Stimulated activated CD4-positive, alpha-beta T cell treated with anti-CD3 and anti-CD28 coated beads, Interleukin-12 subunit alpha, Interleukin-12 subunit beta, amount 100 ng/mL, for 24 hours (primary cell): ENCODE measurements at places on chromosomes 5 and 9.

- DNase-seq, result no peak
Observed at GRCh38 chr5:7676455-7676854, 174.5 kb downstream of the CFAP90 start.

DNA sequence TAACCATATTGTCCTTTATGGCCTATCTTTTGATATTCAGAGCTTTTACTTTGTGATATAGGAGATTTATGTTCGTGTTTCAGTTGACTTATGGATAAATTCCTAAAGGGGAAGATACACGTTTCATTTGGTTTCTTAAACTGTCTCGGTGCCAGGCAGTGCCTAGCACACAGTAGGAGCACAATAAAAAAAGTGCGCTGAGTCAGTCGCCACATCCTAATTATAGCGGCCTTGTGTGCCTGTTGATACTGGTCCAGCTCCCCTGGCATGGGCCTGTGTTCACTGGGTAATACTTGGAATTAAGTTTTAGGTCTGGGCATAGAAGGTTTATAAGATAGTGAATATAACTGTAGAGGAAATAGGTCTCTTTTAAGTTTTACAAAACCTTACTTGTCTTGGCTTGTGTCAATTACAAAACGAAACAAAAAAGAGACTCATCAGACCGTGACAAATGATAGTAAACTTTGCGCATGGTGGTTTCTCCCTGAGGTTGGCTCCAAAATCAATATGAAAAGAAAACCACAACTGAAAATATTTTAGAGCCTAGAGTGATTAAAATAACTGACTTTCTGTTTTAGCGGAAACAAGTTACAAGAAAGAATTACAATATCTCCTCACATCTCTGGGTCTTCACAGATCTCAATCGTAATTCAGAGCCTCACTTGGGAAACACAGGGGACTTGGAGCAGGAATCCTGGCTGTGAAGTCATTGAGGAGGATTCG is 84.8 kb downstream of the MVB12B start:
- no peak for DNase-seq

DNA sequence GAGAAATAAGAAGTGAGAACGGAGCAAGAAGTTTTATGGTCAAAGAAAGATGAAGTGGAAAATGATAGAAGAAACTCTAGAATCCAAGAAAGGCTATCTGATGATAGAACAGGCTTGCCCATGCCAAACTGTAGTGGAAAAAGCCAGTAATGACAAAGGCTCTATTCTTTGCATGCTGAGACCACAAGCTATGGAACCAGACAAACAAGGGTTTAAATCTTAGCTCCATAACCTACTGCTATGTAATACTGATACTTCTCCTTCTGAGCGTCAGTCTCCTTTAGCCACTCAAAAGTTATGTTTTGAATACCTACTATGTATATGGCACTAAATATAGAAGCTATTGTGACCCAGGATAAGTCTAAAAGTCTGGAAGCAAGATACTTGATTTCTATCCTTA is 51.2 kb upstream of the TRIM32 start:
- DNase-seq, result no peak

DNA sequence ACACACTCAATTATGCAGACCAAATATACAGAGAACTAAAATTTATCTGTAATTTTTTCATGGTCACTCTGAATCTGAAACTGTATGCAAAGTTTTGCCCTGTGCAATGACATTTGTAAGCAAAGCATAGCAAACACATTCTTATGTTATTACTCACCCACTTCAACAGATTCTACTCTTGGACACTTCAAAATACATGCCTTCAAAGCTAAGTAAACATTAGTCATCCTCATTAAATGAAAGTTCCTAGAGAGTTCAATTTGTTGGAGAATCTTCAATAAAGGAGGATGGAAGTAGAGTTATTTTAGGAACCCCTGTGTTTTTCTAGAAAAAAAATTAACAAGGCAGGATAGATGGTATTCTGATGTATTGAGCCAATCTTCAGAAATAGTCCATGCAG is 639.7 kb upstream of the C9orf72 start:
- no peak for DNase-seq

- DNase-seq, result no peak
Observed at GRCh38 chr5:1997640-1998347, 115.1 kb upstream of the IRX4 start.

GRCh38 chr9:9846557-9846956 is 766.2 kb downstream of the PTPRD start:
- DNase-seq, result no peak

- DNase-seq, result no peak
Observed at GRCh38 chr5:149045089-149045460, 17.8 kb downstream of the SH3TC2 start.

- no peak for DNase-seq
Observed at GRCh38 chr5:145465474-145466263, 369.5 kb downstream of the PRELID2 start.

DNA sequence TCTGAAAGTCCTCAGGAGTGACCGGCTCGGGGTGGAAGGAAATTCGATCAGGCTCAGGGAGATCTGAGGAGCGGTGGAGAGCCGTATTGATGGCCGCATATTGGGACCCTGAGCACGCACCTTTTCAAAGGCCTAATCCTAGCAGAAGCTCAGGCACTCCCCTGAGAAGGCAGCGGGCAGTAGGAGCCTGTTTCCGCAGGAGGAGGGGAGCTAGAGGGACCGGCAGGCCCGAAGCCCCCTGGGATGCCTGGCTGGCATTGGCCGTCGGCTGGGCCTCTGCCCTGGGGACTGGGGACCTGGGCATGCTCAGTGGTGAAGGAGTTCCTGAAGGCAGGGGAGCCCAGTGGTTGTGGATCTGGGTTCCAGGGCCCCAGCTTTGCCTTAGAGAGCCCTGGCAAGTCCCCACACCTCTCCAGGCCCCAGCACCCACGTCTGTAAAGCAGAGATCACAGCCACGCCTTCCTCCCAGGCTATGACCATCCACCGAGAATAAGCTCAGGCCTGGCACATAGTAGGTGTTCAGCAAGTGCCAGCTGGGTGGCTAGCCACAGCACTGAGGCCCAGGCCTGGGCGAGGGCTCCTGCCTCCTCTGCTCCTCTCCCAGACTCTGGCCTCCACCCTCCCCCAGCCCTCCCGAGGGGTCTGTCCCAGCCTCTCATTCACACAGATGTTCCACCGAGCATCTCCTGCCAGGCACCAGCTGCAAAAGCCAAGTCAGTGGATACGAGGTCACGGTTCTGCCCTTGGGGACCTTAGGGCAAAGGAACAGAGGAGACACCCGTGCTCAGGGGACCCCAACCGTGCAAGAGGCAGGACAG is 17.2 kb upstream of the QRFP start:
- no peak for DNase-seq

DNA sequence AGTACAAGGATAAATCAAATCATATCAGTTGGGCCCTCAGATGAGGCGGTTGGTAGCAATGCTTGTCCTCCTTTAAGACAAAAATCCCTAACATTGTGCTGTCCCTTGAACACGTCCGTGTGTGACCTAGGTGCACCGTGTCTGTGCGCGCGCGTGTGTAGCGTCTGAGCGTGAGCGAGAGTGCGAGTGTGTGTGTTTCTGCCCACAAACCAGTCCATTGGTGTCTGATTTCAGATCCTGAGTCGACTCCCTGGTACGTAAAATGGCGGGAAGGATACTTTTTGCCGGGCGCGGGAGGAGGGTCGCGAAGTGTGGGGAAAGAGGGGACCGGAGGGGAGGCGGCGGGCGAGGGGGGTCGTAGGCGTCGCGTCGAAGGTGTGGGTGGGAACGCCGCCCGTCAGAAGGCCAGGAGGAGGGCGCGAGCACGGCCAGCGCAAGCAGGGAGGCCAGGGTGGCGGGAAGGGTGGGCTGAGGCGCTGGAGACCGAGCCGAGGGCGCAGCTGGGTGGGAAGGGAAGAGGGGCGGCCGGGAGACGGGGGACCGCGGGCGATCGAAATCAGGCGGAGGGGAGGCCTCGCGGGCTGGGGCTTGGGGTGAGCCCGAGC is 8.9 kb downstream of the OTP start:
- no peak for DNase-seq

DNA sequence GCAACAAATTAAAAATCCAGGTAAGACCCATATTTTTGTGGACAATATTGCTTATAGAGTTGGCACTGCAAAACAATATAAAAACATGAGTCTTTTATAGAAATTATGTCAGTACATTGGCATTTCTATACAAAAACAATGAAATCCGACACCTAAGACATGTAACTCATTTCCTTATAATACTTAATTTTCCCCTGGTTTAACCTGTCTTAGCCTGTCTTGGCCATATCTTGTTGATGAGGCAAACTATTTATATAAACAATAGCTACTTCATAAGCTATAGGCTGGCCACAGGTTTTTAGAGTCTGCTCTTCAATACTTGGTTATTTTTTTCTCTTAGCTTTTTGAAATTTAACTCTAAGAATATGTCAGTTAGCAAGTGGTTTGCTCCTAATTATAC is 44.7 kb upstream of the IZUMO3 start:
- DNase-seq, result no peak

DNA sequence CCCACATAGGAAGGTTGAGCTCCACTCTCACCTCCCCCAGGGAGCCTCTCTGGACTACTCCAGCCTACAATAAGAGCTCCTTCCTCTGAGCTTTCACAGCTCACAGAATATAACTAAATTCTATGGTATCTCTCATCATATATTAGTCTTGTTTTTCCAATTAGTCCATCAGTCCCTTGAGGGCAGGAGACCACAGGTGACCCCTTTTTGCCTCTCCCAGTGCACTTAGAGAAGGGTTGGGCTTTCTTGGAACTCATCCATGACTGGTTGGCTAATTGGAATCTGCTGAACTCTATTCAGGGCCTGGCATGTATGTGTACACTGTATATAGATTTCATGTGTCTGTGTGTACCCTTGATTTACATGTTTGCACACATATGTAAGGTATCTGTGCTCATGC is 50.4 kb upstream of the ARAP3 start:
- no peak for DNase-seq

DNA sequence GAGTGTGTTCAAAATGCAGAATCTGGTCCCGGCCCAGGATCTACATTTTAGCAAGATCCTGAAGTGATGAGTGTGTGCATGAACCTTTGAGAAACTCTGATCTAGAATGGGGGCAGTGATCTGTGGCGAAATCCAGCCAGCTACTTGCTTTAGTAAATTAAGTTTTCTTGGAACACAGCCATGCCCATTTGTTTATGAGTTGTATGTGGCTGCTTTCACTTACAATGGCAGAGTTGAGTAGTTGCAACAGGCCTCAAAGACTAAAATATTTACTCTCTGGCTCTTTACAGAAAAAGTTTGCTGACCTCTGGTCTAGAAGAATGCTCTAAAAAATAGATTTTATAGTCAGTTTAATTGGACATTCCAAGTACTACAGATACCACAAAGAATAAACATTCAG is 588.3 kb downstream of the BNC2 start:
- DNase-seq, result no peak

DNA sequence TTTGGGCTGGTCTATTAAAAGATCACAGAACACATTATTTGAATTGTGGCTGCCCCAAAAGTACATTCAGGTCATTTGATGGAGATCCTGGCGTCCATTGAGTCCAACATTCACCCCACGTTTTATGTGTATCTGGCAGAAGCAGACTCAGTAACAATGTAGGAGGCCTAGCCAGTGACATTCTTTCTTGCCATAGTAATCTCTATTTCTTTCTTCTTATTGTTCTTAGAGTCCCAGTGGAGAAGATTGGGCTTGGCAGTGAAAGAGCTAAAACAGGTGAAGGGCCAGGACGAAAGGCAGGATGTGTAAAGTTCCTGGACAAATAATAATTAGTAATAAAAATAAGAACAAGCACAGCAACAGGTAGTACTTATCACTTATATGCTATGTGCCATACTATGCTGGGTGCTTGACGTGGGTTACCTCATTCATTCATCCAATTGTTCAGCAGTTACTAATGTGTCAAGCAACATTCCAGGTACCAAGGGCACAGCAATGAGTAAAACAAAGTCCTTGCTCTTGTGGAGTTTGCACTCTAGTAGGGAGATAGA is 12.6 kb upstream of the ANKH start:
- DNase-seq, result no peak
